ENCODE measurements at places on chromosomes 6 and 20. TPM values are rescaled to one million over a fixed set of nuclear protein-coding genes. Genes with fewer than 3 reads are reported as not detected.
A peak's percentile ranks its signal among the peaks of the same experiment; 100 is the strongest.

The CALHM6 gene
- 3.9 TPM for total RNA-seq

The PTGIS gene
- total RNA-seq: 0.92 TPM

The NCOA7 gene
- 10.1 TPM for total RNA-seq

The MAP3K5 gene
- 68.5 TPM for total RNA-seq

The LRP11 gene
- 50.9 TPM for total RNA-seq

The RAET1L gene
- total RNA-seq: not detected

The SH3BGRL2 gene
- total RNA-seq: 1.5 TPM

- no peak for DNase-seq
Observed at GRCh38 chr6:170462366-170463020, 90.6 kb downstream of the PSMB1 start.

DNA sequence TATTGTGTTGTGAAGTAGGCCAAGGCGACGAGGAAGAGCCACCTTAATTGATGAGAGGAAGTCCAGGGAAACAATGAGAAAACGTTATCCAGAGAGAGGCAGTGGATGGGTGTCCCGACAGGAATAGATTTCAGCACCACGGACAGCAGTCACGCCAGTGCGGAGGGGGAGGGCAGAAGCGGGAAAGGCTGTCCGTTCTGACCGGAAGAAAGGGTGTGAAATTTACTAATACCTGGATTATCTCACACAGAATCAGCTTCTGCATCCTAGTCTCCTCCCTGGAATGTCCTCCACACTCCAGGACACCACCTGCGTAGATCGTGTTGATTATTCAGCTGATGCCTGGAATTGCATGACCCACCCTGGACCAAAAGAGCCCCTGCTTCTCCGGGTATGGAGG lies 7.4 kb upstream of the BPIFA3 start:
- peak; percentile 47 for DNase-seq

GRCh38 chr6:138440758-138441357 lies 36.8 kb downstream of the HEBP2 start:
- DNase-seq: no peak

GRCh38 chr6:143325379-143326140 lies 124.9 kb downstream of the ADAT2 start:
- DNase-seq: peak; percentile 63

- DNase-seq: peak; percentile 88
Observed at GRCh38 chr20:48776306-48776705, 51.5 kb downstream of the PREX1 start.

- DNase-seq: peak; percentile 78
Observed at GRCh38 chr6:56772737-56773184, 130.1 kb upstream of the DST start.

DNA sequence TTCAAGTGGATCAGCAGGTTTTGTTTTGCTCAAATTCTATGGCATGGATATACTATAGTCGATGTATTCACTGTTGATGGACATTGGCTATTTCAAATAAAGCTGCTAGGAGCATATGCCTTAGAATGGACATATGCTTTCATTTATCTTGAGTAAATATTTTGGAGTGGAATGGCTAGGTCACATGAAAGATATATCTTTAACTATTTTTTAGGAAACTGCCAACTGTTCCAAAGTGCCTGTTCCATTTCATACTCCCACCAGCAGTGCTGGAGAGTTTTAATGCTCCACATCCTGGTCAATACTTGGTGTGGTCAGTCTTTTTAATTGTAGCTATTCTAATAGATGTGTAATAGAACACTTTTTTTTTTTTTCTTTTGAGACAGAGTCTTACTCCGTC lies 81.1 kb upstream of the PIM1 start:
- DNase-seq: no peak

GRCh38 chr6:145723646-145724045 lies 11.7 kb downstream of the EPM2A start:
- DNase-seq: no peak

GRCh38 chr6:151068761-151069312 lies 170.9 kb upstream of the AKAP12 start:
- peak; percentile 71 for DNase-seq

GRCh38 chr6:133187657-133188453 lies 53.3 kb upstream of the EYA4 start:
- peak; percentile 36 for DNase-seq

DNA sequence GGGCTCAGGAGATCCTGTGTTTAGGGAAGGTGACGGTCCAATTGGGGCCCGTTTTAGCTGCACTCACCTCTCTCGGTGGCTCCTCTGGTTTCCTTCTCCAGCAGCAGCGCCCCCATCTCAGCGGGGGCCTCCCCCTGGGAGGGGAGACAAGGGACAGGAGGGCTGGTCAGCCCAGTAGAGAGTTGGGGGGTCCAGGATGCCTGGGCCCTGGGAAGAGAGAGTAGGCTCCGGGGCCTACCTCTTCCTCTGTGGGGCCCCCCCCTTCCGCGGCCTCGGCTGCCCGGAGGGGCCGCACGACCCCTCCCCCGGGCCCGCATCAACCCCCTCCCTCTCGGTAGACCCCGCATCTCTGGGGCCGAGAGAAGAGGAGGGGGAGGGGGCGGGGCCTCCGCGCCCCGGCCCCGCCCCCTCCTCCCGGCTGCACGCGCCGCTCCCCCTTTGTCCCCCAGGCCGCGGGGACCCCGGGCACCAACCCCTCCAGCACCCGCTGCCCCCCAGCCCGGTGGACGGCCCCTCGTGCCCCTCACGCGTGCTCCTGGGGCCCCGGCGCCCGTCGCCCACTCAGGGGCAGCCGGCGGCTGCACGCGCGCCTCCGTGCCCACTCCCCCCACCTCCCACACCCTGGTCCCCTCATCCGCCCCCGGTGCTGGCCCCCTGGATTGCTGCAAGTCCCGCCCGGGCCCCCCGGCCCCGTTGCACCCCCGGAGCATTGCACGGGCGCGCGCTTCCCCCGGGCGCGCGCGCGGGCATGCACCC lies 464 bp downstream of the EHMT2 start:
- DNase-seq: no peak

- no peak for DNase-seq
Observed at GRCh38 chr6:29661071-29661470, 4.2 kb downstream of the MOG start.

GRCh38 chr6:167745670-167746389 lies 80.9 kb upstream of the AFDN start:
- no peak for DNase-seq

DNA sequence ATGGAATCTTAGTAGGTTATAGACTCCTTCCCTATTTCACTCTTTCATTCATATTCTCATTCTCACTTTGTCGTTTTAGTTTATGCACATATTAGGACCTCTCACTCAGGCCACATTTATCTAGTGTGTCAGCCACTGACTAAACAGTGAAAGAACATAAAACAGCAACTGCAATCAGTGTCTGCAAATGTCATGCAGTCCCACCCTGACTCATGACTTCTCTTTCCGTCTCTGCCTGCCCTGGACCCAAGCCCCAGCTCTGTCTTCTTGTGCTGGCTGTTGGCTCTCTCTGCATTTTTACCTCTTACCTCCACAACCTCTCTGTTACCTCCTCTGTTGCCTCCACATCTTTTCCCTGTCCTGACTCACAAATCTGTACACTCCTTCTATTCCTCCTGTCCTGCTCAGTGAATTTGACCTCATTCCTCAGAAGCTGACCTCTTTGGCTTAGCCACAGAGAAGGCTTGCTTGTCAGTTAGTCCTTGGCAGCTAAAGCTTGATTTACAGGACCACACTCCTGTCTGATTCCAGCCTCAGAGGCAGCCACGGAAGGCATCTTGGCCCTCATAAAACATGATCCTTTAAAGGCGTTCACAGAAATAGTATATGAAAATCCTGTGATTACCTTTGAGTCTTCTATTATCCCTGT lies 247.6 kb downstream of the PKHD1 start:
- DNase-seq: no peak

GRCh38 chr6:11538819-11539468 lies 1.4 kb downstream of the TMEM170B start:
- no peak for DNase-seq

GRCh38 chr20:51516855-51517254 lies 25.7 kb downstream of the NFATC2 start:
- no peak for DNase-seq

- no peak for DNase-seq
Observed at GRCh38 chr6:98924647-98925046, 23.1 kb downstream of the FBXL4 start.

DNA sequence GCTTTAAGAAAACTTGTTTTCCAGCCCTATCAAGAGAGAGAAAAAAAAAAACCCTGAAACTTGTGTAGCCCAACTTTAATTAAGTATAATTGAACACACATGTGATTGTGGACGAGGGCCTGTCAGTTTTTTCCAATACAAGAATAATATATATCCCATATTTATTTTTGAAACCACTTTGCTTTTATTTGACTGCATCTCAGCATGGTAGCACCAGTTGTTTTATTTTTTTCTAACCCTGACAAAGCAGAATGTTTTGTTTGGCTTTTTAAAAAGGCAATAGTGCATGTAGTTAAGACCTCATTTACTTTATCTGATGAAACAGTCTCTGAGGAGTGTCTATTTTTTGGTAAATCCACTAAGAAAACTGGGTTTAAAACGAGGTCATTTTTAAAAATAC lies 257.7 kb downstream of the CDKAL1 start:
- DNase-seq: no peak

DNA sequence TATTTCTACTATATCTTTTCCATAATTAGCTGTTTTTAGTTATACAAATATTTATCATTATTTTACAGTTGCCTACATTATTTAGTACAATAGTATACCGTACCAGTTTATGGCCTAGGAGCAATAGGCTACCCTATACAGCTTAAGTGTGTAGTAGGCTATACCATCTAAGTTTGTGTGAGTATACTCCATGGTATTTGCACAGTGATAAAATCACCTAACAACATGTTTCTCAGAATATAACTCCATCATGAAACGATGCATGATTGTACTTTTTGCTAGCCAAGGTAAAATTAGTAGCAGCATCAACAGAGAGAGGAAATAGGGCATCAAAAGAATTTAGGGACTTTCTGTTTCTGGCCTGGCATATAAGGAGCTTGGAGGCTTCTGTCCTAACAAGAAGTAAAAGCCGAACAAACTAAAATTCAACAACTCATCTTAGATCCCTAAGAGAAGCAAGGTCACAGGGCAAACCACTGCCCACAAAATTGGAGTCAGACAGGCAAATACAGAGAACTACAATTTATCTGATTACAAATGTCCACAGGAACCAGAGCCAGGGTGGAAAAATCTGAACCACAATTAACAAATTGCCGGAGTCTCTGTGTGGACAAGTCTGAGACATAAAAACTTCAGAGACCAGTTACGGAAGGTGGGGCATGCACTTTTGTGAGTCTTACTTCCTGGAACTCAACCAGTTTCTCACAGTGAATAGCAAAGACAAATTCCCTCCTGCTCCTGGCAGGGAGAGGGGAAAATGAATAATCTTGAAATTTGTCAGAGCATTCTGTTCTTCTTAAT lies 671.4 kb downstream of the RFPL4B start:
- peak; percentile 90 for DNase-seq

DNA sequence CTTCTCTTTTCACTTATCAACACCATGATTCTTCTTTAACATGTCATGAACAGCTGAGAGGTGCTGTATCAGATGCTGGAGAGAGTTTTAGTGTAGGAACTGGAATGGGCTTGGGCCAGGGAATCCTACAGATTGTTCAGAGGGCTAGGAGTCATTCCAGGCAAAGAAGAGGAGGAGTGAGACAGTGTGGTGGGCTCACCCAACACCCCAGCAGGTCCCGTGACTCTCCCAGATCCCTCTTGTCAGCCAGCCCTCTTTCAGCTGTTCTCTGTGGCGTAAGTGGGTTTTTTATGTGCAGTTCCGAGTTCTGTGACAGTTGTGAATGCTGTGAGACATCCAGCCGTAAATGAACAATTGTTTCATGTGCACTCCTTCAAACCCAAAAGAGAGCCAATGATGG lies 31.4 kb upstream of the CEP162 start:
- DNase-seq: peak; percentile 79

- DNase-seq: no peak
Observed at GRCh38 chr20:47862574-47863240, 77.4 kb upstream of the SULF2 start.

- no peak for DNase-seq
Observed at GRCh38 chr20:55211481-55211880, 736.1 kb downstream of the DOK5 start.

- DNase-seq: no peak
Observed at GRCh38 chr6:161163466-161164181, 110.2 kb downstream of the AGPAT4 start.

- peak; percentile 54 for DNase-seq
Observed at GRCh38 chr20:14142171-14142570, 146.9 kb downstream of the MACROD2 start.

DNA sequence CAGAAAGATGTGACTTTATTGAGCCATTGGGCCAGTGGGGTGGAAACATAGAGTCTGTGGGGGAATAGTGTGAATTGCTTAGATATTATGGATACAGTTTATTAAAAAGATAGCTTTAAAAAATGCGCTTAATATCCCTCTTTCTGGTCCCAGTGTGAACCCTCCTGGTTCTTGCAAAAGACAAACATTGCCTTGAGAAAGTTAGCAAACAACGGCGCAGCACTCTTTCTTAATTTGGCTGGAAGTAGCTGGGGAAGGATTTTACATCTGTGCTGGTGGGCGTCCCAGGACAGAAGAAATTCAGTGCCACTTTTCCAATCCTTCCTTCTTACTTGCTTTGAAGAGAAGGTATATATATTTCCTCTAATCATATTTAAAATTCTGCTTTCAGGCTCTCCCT lies 191.4 kb upstream of the ZFP64 start:
- DNase-seq: no peak

- DNase-seq: peak; percentile 22
Observed at GRCh38 chr6:75155631-75156030, 50.2 kb downstream of the COL12A1 start.

DNA sequence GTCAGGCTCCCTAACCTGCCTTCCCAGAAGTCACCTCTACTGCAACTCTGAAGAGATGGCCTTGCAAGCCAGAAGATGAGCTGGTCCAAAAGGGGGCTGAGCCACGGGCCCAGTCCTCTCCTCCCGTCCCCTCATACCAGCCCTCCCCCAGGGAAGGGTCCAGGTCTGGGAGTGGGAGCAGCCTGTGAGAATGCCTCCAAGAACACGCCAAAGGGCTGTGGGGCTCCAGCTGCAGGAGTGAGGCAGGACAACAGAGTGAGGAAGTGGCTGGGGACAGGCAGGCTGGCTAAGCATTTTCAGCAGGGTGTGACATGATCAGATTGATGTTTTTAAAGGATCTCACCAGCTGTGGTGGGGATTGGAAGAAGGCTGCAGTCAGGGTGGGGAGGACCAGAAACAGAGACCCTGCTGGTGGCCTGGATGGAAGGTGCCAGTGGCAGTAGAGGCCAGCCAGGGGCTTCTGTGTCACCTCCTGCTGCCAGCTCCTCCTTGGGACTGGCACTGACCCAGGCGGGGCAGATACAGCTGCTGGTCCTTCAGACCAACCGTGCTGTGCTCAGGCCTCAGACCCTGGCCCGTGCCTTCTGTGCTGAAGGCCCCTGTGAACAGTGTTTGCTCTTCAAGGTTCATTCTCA lies 257.6 kb downstream of the NRN1 start:
- no peak for DNase-seq

Measured in LHCN-M2 (cell line).